ENCODE measurements at places on chromosomes 13 and 19. TPM values are rescaled to one million over a fixed set of nuclear protein-coding genes. Genes with fewer than 3 reads are reported as not detected.

CGB3 gene
- total RNA-seq, result not detected

OR10H2 gene
- not detected for total RNA-seq

PLEKHF1 gene
- total RNA-seq, result 5.2 TPM

ZNF497 gene
- 0.98 TPM for total RNA-seq

S1PR5 gene
- total RNA-seq, result not detected

ZNF90 gene
- 0.65 TPM for total RNA-seq

ZNF584 gene
- 11.1 TPM for total RNA-seq

HIPK4 gene
- 0.10 TPM for total RNA-seq

ELSPBP1 gene
- not detected for total RNA-seq

Measured in vein endothelial cell (primary cell).